ENCODE measurements at places on chromosomes 2 and 18.

DNA sequence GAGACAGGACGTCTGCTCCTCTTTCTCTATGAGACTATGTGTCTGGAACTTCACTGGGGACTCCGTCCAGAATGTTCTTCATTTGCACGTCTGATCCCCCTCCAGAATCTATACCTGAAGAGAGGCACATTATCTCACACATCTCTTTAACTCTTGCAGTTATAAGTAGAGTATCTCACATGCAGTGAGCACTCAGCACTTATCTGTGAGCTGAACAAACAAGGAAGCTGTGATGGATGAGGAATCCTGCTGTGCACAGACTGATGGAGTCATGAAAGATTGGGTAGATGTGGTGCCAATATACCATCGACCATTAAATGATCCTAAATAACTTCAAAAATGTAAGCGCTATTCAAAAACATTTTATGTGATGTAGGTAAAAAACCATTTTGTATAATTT lies 888.3 kb upstream of the CELF4 start:
- DNase-seq: no peak

- DNase-seq: no peak
Measured at GRCh38 chr2:200302940-200303727, 3.4 kb upstream of the SPATS2L start.

DNA sequence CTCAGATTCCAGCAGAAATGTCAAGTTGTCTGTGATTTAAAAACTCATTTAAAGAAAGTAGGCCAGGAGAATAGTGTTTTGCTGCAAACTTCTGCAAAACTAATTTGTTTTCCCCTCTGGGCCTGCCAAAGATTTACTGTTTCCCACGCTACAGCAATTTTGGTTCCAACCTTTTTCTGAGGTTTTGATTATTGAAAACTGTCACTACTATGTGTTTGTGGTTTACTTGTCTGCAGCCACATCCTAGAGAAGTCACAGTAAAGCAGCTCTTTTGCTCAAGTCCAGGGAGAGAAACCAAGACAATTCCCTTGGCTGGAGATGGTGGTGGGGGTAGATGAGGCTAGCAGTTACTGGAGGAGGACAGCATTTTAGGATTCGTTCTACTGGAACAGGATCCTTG lies 12.8 kb downstream of the IL1R2 start:
- no peak for DNase-seq

GRCh38 chr2:85019121-85019520 lies 48.2 kb downstream of the KCMF1 start:
- DNase-seq: no peak

DNA sequence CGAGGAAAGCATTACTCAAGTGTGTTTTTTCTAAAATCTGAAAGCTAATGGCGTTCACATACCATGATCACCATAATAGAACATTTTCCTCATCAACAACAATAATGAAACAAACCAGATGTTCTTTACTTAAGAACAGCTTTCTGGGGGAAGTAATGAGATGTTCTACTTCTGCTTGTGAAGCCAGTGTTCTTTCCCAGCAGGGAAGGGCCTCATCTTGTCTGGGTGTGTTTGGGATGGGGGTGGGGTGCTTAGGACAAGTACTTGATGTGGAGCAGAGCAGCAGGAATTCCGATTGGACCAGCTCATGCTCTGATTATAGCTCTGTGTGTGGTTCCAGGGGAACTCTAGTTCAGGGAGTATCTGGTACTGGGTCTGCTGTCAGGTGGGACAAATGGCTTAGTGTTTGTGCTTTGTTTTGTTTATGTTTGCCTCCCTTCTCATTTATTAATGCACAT lies 163.0 kb upstream of the NOSTRIN start:
- no peak for DNase-seq

DNA sequence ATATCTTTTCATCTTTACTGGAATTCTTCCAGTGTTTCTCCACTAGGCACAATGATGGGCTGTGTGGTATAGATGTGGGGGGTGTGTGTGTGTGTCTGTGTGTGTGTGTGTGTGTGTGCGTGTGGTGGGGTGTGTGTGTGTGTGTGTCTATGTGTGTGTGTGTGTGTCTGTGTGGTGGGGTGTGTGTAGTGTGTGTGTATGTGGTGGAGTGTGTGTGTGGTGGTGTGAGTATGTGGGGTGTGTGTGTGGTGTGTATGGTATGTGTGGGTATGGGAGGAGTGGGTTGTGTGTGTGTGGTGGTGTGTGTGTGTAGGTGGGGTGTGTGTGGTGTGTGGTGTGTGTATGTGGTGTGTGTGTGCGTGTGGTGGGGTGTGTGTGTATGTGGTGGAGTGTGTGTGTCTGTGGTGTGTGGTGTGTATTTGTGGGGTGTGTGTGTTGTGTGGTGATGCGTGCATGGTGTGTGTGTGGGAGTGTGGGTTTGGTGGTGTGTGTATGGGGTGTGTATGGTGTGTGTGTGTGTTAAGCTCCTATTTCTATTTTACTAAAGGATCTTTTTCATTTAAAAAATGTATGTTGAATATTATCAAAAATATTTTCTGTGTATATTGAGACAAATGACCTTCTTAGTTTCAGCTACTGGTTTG lies 84.2 kb downstream of the IRS1 start:
- DNase-seq: no peak

- no peak for DNase-seq
Measured at GRCh38 chr18:4358618-4359017, 96.5 kb downstream of the DLGAP1 start.

DNA sequence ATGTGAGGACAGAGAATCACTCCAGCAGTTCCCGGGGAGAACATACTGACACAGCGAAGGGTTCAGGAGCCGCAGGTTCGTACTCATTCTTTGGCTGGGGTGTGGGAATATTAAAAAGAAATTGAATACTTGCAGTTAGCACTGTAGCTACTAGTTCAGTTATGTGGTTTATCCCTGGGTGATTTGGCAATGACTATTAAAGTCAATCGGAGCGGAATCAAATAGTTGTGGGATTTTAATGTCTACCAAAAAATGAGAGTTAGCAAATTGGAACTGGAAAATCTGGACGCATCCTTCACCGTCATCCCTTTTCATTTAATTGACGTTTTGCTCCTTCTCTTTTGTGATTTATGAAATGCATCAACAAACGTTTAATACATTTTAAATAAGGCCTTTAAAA lies 50.8 kb downstream of the GBX2 start:
- no peak for DNase-seq
